CD4-positive, alpha-beta T cell treated with Interleukin-21 for 1 hour (primary cell): ENCODE measurements at places on chromosomes 2 and 18.

- no peak for DNase-seq
These were observed 503.6 kb downstream of the ERBB4 start for GRCh38 chr2:212034841-212035585.

GRCh38 chr2:138252587-138252986 is 249.0 kb upstream of the SPOPL start:
- DNase-seq, result no peak

DNA sequence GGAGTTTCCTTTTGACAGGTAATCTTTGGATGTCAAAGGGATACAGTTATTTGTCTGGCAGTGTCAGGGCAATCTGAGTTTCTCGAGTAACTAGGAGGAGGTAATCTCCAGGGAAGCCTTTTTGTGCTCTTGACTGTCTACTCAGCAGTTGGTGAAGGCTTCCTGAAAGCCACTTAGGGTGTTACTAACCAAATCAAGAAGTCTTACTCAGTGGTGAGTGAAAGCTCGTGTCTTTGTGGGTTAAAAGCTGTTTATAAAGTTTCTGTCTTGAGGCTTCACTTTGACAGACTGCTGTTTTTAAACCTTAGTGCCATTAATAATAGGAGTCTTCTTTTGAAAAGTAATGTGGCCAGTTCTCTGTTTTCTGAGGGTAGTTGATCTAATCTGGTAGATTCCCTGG is 1.7 kb downstream of the THSD7B start:
- no peak for DNase-seq

DNA sequence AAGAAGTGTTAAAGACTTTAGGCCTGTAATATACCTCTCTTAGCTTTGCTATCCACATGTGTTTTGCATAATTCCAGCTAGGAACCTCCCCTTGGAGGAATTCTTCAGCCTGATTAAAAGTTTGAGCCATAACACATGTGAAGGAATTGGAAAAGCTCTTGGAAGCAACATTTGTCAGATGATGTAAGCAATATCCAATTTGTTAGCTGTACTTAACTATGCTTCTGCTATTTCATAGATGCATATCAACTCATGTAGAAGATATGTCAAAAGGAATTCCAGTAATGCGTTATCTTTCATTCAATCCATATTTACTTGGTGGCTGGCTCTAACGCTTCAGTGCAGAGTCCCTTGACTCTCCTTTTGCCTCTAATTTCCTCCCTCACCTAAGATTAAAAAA is 46.2 kb downstream of the PKP4 start:
- no peak for DNase-seq

DNA sequence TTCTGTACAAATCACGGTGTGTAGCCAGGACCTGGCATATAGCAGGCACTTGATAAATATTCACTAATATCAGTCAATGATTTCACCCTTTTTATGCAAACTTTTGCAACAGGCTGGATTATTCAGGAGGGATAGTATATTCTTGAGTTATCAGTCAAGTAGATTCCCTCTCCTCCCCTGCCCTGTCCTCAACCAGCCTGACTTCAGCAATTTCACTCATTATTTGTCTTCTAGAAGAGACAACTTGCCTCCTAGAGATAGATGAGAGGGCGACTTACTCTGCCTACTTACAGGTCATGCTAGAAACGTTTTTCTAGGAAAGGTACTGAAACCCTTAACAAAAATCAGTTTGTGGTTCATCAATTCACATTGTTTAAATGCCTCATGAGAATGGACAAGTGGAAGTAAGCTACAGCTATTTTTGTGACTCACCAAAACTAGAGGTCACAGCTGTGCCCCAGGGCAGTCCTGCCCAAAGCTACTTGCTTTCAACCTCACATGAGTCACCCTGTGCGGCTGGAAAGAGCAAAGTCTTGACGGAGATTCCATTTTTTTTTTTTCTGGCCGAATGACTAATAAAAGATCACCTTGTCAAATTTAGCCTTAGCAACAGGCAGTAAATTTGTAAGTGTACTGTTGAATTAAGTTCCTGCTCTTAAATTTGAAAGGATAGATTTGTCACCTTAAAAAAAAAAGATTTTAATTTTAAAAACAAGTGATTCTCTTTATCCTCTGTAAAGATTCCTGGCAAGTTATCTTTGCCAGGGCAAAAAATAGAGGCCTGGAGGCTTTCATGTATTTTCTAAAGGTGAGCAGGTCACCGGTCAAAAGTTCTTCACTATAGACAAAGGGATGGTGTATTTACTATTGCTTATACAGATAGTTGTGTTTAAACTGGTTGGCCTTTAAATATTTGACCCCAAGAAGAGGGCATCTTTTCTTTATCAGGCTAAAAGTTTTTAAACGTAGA is 109.0 kb upstream of the SLC35G4 start:
- DNase-seq, result no peak

- DNase-seq, result no peak
These were observed 39.6 kb downstream of the LHCGR start for GRCh38 chr2:48715956-48716355.

- no peak for DNase-seq
These were observed 99.9 kb downstream of the USP34 start for GRCh38 chr2:61371027-61371426.

DNA sequence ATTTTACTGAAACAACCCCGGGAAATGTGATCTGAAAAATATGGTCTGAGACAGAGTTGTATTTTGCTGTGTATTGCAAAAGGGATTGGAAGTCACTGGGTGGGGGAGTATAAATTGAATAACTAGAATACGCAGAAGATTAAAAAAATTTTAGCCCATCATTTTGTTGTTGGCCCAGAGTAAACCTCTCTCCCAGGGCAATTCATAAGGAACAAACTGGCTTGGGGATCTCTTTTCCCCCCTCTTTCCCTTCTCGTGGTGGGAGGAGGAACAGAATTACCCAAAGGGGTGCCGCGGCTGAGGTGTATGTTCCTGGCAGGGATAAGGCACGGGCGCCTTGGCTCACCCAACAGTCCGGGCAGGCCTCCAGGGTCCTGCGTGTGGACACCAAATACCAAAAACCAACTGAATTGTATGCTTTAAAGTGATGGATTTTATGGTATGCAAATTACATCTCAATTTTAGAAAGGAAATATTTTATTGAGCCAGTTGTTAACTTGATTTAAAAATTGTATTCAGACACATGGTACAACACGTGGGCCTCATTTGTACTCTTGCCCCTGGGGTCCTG is 121.2 kb upstream of the SPRED2 start:
- no peak for DNase-seq

DNA sequence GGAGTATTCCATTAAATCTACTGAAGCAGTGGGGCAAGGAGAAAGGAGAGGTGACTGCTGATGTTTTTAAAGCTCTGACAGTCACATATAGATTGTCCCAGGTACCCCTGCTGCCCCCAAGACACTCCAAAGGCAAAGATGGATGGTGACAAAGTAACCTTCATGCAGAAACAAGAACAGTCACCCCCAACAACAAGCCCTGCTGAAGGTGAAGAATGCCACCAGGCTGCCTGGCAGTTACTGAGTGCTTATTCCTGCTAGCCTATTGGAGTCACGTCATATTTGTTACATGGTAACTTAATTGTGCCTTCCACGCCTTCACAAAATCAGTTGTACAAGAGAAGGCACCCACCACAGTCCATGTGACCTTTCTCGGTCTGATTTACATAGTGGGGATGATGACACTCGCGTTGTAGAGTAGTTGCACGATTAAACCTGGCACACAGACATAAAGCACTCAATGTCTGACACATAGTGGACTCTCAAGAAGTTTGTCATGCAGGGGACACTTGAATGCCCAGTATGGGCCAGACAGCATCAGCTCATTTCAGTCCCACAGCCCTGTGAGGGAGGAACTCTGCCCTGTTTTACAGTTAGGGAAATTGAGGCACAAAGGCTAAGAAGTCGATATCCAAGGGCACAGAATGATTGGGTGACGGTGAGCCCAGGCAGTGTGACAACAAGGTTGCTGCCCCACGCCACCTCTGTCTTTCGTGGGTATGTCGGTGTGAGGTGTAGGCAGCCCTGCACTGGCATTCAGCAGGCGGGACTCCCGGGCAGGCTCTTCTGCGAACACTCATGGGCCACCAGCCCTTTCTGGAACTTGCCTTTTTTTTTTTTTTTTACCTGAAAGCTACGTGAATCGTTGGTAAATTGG is 62.7 kb downstream of the ZCCHC2 start:
- DNase-seq, result no peak

GRCh38 chr2:219987830-219988229 is 360.4 kb downstream of the SLC4A3 start:
- no peak for DNase-seq

DNA sequence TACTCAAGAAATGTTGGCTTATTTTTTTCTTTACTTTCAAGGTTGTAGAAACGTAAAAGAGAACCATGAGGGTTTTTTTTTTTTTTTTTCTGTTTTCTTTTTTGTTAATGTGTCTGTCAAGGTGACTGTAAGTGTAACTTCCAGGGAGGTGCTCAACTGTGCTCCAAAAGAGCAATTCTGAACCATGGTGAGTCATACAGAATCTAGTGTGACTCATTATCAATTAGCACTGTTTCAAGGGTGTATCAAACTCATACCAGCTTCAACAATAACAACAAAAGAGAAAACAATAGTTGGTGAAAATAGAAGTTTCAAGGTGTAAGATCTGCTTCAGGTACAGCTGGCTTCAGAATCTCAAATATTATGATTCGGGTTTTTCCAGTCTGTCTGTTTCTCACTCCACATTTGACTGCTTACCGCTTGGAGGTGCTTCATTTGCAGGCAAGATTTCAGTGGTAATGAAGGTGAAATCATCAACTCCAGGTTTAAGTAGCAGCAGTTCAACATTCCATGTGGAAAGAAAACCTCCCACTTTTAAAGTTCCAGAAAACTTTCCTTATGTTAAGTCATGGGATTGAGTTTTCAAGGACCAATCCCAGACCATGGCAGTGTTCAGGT is 850.6 kb downstream of the CNTNAP5 start:
- DNase-seq, result no peak

DNA sequence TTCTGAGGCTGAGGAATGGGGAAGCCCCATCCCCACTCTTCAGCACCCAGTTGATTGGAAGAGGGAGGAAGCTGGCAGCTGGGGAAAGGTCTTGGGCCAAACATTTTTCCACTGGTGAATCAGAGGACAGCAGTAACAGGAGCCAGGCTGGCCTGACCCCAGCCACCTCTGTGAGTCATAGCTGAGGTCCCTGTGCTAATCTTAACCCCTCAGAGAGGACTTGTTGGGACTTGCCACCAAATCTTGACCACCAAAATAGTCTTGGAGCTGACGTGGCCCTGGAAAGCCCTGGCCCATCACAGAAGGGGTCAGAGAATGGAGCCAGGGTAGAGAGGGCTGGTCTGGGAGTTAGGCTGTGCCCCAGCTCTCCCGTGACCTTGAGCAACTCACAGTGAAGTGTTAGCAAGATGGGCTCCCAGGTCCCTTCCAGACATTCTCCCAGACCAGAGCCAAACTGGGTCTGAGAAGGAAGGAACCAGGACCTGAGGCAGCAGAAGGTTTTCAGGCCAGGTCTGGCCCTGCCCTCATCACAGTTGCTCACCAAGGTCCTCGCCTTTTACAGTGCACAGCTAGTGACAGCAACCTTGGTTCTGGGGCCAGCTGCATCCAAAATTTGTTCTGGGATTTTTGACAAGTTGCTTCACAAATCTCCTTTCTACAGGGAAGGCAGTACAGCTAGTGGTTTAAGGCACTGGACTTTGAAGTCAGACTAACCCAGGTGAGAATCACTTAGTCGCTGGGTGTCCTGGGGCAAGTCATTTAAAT is 266.6 kb downstream of the CYP26B1 start:
- DNase-seq, result no peak

DNA sequence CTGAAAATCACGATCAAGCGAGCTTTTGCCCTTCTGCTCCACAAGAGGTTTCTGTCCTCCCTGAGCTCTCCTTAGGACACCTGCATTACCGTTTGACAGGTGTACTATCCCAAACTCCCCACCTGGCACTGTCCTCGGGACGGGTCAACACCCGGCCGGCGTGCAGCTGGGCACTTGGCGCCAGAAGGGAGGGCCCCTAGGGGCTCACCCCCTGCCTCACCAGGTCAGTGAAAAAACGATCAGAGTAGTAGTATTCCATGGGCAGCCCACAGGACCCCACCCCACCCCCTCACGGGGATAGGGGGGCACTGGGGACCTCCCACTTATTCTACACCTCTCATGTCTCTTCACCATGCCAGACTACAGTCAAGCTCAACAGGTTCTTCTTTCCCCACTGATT is 117.6 kb upstream of the ANKRD30BL start:
- DNase-seq, result no peak

GRCh38 chr2:69798290-69798908 is 31.1 kb upstream of the GMCL1 start:
- DNase-seq, result no peak

- DNase-seq, result no peak
These were observed 1.7 kb upstream of the PDCD1 start for GRCh38 chr2:241860184-241861078.

DNA sequence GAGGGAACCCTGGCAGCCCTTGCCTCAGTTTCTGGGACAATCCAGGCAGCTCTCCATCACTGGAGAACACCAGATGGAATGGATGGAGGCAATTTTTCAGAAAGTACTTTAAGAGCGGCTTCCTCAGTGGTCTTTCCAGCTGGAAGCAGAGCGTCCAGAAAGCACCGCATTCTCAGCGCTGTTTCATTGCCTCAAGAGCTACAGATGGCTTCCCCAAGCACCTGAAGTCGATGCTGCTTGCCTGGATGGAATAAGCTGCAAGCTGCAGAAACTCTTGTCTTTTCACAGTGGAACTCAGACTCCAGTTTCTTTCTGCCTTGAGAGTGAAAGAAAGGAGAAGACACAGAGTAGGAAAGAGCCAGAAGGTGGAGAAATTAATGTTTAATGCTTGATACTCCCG is 766.9 kb downstream of the TDRD15 start:
- no peak for DNase-seq

GRCh38 chr2:225011585-225011984 is 30.7 kb downstream of the DOCK10 start:
- DNase-seq, result no peak

DNA sequence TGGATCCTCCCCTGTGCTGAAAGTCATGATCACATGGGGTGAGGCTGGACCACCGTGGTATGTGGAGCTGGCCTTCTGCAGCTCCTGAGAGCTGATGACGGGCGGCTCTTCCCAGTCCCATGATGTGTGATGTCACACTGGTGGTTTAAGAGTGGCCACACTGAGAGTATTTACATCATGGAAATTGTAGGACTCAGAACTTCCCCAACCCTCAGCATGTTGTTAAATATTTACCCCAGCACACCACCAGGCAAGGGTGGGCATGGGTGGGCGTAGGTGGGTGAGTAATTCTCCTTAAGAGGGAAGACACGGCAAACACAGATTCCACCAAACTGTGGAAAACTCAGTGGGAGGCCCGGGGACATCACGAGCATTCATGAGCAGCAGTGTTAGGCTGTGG is 106.8 kb downstream of the ALPK2 start:
- no peak for DNase-seq
